Breast epithelium (tissue), 4 donors: ENCODE measurements at places on chromosomes 11 and 22. TPM values are rescaled to one million over a fixed set of nuclear protein-coding genes. Genes with fewer than 3 reads are reported as not detected.

CHST1 gene
- 1.8 TPM for total RNA-seq

HEPHL1 gene
- total RNA-seq, result 0.33 TPM

SEC14L2 gene
- total RNA-seq, result 45.7 TPM

NFAM1 gene
- total RNA-seq, result 4.3 TPM

- DNase-seq, result no peak
Measured at GRCh38 chr11:25520459-25520858, 811.5 kb upstream of the ANO3 start.

- DNase-seq, result no peak
Measured at GRCh38 chr11:73152086-73152853, 10.2 kb upstream of the FCHSD2 start.

- no peak for DNase-seq
Measured at GRCh38 chr22:39630721-39631120, 60.2 kb downstream of the CACNA1I start.

- no peak for DNase-seq
Measured at GRCh38 chr22:45099961-45100360, 63.8 kb upstream of the NUP50 start.
